ENCODE measurements at places on chromosomes 12 and 14.

- DNase-seq, result peak; percentile 63
These were observed 134.3 kb downstream of the MED13L start for GRCh38 chr12:116142936-116143898.

DNA sequence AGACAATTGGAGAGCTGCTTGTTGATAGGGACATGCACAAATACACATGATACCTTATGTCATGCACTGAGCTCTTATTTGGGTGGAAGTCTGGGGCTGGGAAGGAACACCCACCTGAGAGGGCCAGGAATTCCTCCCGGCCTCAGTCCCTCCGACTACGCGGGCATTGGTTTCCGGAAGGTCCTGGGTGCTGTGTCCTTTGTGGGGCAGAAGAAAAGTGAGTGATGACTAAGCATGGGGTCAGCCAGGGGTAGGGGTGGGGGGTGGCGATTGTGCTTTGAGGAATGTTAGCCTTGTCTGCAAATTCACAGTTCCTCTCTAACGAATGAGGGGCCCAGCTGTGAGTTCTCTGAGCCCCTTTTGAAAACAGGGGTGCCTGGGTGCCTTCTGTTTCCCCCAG is 798 bp downstream of the CELA1 start:
- DNase-seq, result peak; percentile 1

GRCh38 chr14:94011795-94012194 is 14.3 kb upstream of the OTUB2 start:
- peak; percentile 46 for DNase-seq

GRCh38 chr12:93794738-93795137 is 117.6 kb downstream of the CRADD start:
- no peak for DNase-seq

DNA sequence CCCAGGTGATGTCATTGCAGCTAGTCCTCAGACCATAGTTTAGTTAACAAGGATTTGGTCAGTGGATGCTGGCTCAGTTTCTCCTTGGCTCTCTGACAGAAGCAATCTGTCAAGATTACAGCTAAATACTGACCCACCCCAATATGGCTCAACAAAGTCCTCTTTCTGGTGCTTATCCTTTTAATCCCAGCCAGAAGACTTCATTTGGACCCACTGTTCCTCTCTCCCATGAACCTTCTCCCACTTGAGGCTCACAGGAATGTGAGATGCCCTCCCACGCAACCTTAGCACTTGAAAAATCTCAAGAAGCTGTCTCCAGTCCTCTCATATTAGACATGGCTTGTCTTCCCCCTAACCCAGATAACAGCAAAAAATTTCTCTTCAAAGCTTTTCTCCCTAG is 47.7 kb downstream of the C12orf50 start:
- DNase-seq, result no peak

- DNase-seq, result no peak
These were observed 1.3 kb upstream of the OAS3 start for GRCh38 chr12:112936927-112937326.

GRCh38 chr14:90659156-90659555 is 157.1 kb downstream of the TTC7B start:
- DNase-seq, result no peak

- DNase-seq, result peak; percentile 92
These were observed 22.2 kb upstream of the PLEKHG3 start for GRCh38 chr14:64681796-64682710.

Measured in kidney glomerular epithelial cell (primary cell).